Hematopoietic multipotent progenitor cell (in vitro differentiated cells): ENCODE measurements at places on chromosomes 16 and 17. TPM values are rescaled to one million over a fixed set of nuclear protein-coding genes. Genes with fewer than 3 reads are reported as not detected.

The SMARCD2 gene
- total RNA-seq: 211 TPM

The KRT32 gene
- total RNA-seq: not detected

The ZNF624 gene
- 3.5 TPM for total RNA-seq

The TBC1D10B gene
- total RNA-seq: 40.9 TPM

The KRTAP3-1 gene
- not detected for total RNA-seq

The GJC1 gene
- total RNA-seq: under 0.01 TPM

The MYL4 gene
- 0.27 TPM for total RNA-seq

The NPIPB6 gene
- total RNA-seq: 1.1 TPM

The ZMYND15 gene
- under 0.01 TPM for total RNA-seq

The ARHGDIA gene
- total RNA-seq: 206 TPM

The C17orf78 gene
- total RNA-seq: not detected

The PEMT gene
- 47.1 TPM for total RNA-seq

The PPL gene
- total RNA-seq: 0.81 TPM

The CD79B gene
- 67.1 TPM for total RNA-seq

The SLFN12L gene
- under 0.01 TPM for total RNA-seq

The CD300E gene
- 0.54 TPM for total RNA-seq

The FOXO3B gene
- total RNA-seq: 15.9 TPM

The PRSS21 gene
- total RNA-seq: 27.2 TPM

The ZPBP2 gene
- total RNA-seq: not detected

The PERCC1 gene
- 5.1 TPM for total RNA-seq

The NPIPA3 gene
- total RNA-seq: 0.27 TPM

The ITGA2B gene
- 80.8 TPM for total RNA-seq

The G6PC1 gene
- not detected for total RNA-seq

The TMEM100 gene
- total RNA-seq: not detected

The RRAD gene
- total RNA-seq: 0.27 TPM

The HLF gene
- 35.5 TPM for total RNA-seq

The NMRAL1 gene
- total RNA-seq: 112 TPM

The HS3ST2 gene
- not detected for total RNA-seq

The CDR2L gene
- 2.2 TPM for total RNA-seq

The CNGB1 gene
- not detected for total RNA-seq

The HOXB4 gene
- total RNA-seq: 6.5 TPM
